ENCODE measurements at places on chromosomes 7 and 10. TPM values are rescaled to one million over a fixed set of nuclear protein-coding genes. Genes with fewer than 3 reads are reported as not detected.

GRCh38 chr7:138564365-138564764, 104.3 kb downstream of the TRIM24 start:
- no peak for DNase-seq

GRCh38 chr10:77259171-77259874, 378.3 kb downstream of the KCNMA1 start:
- no peak for DNase-seq

- no peak for DNase-seq
Observed at GRCh38 chr10:74529205-74529604, 297.2 kb upstream of the KAT6B start.

- DNase-seq: no peak
Observed at GRCh38 chr7:102170393-102170970, 116.2 kb upstream of the SH2B2 start.

DNA sequence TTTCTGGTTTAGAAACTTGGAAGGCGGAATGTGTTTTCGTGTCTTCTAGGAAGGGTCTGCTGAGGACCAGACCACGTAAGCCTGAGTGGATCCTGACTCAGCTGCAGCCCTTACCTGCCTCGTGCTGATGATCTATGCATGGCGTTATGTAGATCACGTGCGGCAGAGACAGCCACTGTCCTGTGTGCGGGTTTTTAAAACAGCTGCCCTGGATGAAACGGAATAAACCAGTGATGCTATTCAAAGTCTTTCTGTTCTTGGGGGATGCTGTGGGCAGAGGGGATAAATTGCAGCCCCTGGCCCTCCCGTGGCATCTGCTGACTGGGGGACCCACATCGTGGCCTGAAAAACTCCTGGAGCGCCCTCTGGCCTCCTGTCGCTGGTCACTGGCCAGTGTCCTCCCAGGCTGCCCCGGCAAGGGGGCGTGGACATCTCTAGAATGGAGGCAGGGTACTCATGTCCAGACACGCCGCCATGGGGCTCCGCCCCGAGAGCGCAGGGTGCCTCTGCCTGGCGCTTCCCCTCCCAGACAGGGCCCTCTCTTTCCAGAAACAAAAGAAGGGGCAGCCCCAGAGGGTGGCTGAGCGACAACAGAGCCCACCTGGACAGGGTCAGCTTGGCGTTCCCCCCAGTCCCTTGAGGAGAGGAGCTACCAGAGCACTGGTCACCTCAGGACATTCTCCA, 13.2 kb downstream of the ALKBH4 start:
- no peak for DNase-seq

- DNase-seq: no peak
Observed at GRCh38 chr10:69568472-69569395, 4.5 kb downstream of the NEUROG3 start.

Gene URGCP
- polyA plus RNA-seq: 19.3 TPM

Gene TRIM4
- 42.2 TPM for polyA plus RNA-seq
